Activated T-cell treated with anti-CD3 and anti-CD28 coated beads for 1 hour (primary cell): ENCODE measurements at places on chromosomes 13 and 19.

- DNase-seq, result no peak
These were observed 937 bp upstream of the SPRY2 start for GRCh38 chr13:80341756-80342370.

GRCh38 chr19:43667876-43668405 lies 2.0 kb downstream of the PLAUR start:
- peak; percentile 87 for DNase-seq

GRCh38 chr13:71464686-71465085 lies 402.3 kb downstream of the DACH1 start:
- no peak for DNase-seq

DNA sequence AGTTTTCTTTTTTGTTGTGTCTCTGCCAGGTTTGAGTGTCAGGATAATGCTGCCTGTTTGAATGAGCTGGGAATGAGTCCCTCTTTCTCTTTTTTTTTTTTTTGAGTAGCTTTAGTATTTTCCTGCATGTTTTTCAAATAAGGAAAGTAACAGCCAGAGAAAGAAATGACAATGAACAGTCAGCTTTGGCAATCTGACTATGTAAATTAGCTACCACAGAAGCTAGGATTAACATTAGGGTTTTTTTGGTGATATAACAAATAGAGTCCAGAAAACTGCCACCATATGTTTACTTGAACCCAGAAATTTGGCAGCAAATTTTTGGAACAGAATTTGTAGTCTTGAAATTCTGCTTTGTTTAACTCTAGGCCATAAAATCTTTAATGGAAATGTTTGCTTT lies 50.5 kb downstream of the SGCG start:
- no peak for DNase-seq

- no peak for DNase-seq
These were observed 6.1 kb downstream of the MKNK2 start for GRCh38 chr19:2044709-2045500.

GRCh38 chr13:27081893-27082679 lies 89.5 kb downstream of the USP12 start:
- no peak for DNase-seq

GRCh38 chr13:71621174-71622124 lies 245.6 kb downstream of the DACH1 start:
- DNase-seq, result no peak

DNA sequence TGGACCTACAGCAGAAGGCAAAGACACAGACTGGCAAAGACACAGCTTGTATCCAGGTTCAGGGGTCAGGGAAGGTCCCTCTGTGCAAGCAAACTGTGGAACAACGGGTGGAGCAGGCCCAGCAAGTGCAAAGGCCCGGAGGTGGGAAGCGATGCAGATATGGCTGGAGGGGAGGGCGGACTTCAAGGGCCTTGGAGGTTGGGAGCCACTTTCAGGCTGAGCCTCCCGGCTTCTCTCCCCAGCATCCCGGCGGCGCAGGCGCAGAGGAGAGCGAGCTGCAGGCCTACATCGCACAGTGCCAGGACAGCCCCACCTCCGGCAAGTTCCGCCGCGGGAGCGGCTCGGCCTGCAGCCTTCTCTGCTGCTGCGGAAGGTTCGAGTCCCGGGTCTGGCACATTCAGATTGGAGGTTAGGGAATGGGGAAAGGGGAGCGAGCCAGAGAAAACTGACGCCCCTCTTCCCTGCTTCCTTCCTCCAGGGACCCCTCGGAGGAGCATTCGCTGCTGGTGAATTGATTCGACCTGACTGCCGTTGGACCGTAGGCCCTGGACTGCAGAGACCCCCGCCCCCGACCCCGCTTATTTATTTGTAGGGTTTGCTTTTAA lies 2.1 kb upstream of the PNPLA6 start:
- no peak for DNase-seq

DNA sequence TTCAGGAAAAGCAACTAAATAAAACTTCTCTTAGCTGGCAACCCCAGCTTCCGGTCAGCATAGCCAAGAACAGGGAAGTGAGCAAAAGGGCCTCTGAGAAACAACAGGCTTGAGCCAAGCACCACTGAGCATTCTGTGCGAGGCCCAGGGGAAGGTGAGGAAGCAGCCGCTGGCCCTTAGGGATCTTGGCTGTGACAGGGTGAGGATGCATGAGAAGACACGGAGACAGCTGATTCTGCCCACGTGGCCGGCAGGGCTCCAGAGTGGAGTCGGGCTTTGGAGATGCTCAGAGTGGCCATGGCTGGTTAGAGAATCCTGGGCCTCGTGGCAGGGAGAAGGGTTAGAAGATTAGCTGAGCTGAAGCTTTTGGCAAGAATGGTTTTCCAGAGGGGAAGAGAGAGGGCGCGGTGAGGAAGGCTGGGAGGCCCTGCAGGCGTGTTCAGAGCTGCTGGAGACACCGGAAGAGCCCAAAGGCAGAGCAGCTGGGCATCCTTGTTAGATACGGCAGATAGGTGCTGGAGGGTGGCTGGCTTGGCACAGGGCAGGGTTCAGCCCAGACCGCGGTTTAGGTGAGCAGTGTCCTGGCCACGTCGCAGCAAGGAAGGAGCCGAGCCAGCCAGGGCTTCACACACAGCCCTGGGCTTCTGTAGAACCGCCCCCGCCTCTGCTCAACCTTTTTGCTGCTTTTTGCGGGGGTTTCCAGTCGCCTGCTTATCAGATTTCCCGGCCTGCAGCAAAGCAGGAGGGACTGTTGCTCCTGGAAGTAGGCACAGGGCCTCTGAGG lies 17.3 kb downstream of the UPF1 start:
- no peak for DNase-seq

- DNase-seq, result no peak
These were observed 381.5 kb downstream of the MYO16 start for GRCh38 chr13:109010912-109011311.

DNA sequence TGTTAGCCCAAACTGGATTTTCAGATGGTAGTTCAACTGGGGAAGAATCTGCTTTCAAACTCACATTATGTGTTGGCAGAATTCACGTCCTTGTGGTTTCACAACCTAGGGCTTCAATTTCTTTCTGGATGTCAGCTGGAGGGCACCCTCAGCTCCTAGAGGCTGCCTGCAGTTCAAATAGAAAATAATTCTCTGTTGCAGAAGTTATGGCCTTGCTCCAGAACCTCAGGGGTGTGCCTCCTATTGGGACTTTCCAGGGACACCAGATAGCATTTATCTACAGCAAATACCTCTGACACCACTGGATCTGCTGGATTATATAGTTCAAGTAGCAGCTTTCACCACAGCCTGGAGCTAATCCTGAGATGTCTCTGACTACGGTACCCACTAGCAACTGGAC lies 11.8 kb upstream of the RB1 start:
- no peak for DNase-seq

DNA sequence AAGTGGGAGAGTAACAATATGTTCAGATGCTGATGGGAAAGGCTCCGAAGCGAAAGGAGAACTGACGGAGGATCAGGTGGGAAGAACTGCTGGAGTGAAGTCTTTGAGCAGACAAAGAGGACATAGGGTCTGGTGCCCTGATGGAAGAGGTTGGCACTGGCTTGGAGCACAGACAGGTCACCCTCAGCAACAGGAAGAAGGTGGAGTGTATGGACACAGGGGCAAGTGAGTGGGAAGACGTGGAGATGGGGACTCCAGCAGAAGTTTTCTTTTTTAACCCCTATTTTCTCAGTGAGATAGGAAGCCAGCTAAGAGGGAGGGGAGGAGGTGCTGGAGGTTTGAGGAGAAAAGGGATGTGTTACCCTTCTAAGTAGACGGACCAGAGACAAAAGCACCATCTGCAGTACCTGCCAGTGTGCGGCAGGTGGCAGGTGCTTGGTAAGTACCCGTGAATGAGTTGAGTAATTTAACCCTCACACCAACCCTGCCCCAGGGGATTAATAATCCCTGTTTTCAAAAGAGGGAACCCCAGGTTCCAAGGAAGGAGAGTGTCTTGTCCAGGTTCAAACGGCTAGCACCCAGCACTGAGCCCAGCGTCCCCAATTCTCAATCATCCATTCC lies 11.2 kb downstream of the HAS1 start:
- DNase-seq, result no peak

DNA sequence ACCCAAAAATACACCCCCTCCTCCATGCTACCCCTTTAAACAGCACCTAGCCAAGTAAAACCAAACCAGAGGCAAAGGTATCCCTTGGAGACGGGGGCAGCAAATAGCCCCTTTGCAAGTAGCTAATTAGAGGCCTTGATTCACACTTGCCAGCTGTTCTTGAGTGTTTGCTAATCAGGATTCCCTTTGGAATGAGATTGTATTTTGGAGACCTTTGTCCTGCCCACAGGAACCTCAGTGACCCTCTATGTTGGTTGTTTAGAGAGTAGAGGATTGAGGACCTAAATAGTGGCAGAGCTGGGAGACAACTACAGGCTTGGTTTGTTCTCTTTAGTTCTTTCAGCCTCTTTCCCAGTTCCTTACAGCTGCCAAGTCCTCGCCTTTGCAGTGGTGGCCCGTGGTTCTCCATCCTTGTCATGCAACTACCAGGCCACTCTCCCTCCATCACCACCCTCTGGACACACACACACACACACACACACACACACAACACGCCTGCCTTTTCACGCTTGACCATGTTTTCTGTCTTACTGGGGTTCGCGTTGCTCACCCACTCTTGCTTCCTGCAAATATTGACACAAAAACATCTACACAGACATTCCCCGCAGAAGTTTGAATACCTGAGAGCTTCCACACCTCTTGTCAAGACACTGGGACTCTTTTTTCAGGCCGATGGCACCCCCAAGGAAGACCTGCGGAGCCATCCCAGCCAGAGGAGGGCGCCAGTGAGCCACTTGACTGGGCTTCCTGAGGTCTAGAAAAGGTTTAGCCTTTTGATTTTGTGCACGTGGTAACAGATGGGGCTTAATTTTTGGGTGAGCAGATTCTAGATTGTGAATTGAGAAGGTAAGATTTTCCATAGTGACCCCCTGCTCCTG lies 80.0 kb upstream of the GPR183 start:
- peak; percentile 90 for DNase-seq

DNA sequence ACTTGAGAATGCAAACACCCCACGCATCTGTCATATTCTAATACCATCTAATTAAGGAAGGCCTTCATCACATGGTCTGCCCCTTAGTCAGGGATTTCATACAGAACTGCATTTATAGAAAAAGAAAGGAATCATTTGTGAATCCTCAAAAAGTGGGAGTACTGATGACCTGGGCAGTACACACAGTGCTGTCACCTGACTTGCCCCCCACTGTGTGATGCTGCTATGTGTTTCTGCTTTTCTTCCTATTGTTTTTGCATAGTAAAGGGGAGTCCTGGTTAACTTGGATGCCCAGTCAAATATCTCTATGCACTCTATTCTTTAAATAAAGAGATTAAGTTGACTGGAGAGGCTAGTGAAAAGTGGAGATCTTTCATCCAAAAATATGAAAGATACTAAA lies 1921.2 kb upstream of the PRR20A start:
- no peak for DNase-seq

- no peak for DNase-seq
These were observed 215.1 kb upstream of the SPRY2 start for GRCh38 chr13:80555796-80556678.

DNA sequence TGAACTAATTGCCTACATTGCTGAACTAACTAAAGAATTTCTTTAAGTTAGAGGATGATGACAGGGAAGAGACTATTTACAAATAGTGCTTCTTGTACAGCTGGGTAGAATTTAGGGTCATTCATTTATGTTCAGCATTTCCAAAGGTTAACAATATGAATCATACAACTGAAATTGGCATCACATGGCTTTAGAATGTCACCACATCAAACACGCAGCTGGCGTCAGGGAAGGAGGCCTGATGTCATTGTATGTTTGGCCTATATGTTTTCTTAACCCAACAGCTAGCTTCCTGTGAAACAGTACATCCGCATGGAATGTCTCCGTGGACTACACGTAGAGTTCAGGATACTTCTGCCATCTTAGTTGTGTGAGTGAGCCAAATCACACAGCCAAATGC lies 99.0 kb upstream of the TNFSF11 start:
- DNase-seq, result no peak

- no peak for DNase-seq
These were observed 23.2 kb downstream of the CATSPERD start for GRCh38 chr19:5743630-5744029.

DNA sequence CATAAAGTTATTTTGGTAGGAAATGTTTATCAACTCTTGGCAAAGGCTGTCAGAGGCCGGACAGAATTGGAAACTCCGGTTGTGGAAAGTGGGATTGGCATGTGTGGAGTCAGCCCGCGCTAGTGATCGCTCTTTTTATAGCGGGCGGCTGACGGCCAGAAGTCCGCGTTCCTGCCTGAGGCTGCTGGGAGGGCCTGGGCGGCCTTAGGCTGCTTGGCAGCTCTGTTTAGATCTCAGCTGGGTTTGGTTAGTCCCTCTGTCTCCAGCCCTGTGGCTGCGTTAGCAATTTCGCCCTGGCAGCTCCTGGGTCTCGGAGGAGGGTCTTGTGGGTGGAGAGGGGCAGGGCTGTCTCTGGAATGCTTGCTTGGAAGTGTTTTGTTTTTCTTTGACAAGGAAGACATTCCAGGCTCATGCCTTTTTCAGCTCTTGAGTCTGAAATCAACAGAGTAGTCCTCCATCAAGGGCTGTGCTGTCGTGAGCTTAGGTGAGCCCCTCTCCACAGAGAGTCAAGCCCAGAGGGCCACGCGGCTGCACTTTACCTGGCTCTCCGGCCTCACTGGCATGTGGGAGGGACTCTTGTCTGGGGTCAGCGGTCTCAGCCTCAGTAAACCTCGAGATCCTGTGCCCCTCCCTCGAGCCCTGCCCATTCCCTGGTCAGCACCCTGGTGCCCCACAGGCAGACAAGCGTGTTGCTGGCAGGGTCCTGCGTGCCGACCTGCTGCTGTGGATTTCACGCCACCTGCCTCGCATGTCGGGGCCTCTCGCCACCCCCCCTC lies 22.5 kb downstream of the DOT1L start:
- DNase-seq, result no peak

DNA sequence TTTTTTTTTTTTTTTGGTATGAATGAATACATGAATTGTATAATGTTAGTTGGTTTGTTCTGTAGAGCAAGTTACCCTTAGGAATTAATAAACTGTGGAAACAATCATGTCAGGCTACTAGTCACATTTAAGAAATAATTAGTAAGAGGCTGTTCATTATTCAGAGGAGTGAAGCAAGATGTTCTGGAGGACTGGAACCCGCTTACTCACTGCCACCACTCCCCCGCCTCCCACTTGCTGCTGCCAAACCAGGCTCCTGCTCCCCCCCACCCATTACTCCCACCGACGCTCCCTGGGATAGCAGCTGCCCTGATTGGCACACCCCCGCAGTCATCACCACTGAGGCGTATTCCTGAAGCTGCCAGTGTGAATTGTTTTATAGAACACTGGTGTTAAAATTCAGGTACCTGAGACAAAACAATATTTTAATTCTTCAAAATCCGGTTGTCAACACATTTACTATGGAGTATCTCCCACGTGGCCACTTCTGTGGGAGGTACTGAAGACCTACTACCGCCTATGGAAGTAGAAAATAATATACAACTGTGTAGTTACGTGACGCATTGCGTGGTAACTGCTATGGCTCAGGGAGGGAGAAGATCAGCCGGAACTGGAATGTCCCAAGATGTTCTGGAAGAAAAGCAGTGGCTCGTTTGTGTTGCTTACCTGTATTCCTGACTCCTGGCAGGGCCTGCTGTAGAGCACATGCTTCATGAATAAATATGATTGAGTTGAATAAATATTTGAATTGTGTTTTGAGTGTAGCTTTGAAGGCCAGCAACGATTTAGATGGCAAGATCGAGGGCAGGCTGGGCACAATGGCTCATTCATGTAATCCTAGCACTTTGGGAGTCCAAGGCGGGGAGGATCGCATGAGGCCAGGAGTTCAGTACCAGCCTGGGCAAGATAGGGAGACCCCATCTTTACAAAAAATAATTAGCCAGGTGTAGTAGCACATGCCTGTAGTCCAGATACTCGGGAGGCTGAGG lies 1.7 kb downstream of the DPY19L3 start:
- no peak for DNase-seq

- no peak for DNase-seq
These were observed 20.6 kb downstream of the ZNF558 start for GRCh38 chr19:8811315-8812172.
